Left kidney (tissue), 8 donors: ENCODE measurements at places on chromosomes 2 and 18.
A peak's percentile ranks its signal among the peaks of the same experiment; 100 is the strongest.

GRCh38 chr18:11154368-11154989, 5.1 kb upstream of the PIEZO2 start:
- DNase-seq: peak; percentile 44

DNA sequence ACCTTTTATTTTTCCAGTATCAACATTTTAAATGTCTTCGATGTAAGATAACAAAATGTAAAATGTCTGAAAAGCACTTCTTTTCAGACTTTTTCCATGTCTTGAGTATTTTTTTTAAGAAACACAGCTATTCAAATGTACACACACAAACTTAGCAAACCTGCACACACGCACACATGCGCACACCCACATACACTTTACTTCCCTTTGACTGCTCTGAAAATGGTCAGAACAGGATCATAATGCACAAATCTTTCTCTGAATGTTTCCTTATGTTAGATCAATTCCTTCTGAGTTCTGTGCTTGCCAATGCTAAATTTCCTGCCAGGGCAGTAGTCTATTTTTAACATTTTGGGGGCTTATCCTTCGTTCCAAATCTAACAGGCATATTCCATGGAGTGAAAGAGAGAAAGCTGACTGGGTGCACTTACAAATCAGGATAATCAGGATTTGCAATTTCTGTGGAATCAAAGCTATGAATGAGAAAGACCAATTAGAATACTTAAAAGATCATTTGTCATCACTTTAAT, 136.3 kb downstream of the ZEB2 start:
- DNase-seq: no peak

- no peak for DNase-seq
These were observed 202.7 kb downstream of the AGPS start for GRCh38 chr2:177595126-177595845.

- peak; percentile 89 for DNase-seq
These were observed 568.4 kb downstream of the TNS1 start for GRCh38 chr2:217434180-217434975.

GRCh38 chr2:234828382-234829073, 123.3 kb upstream of the SH3BP4 start:
- DNase-seq: no peak

- no peak for DNase-seq
These were observed 16.8 kb downstream of the TMEM17 start for GRCh38 chr2:62489162-62489561.

GRCh38 chr2:144358979-144359541, 160.9 kb downstream of the ZEB2 start:
- no peak for DNase-seq

DNA sequence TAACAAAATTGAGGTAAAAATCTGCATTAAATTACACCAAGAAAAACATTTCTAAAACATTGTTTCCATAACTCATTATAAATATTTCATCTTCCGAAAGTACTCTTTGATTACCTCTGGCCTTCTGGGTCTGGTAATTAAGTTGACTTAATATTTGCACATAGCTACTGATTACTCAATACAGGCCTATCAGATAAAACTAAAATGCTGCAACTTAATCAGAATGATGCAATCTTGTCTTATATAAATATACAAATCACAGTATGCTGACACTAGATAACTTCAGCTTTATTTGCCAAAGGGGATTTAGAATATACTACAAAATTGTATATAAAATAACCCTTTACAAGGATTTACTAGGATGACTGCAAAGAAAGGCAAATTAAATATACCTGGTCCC, 49.3 kb downstream of the SLC35F5 start:
- no peak for DNase-seq

GRCh38 chr2:26692279-26692896, at the start of gene KCNK3:
KCNK3 (plus strand) TSS chr2:26692722; CDS start chr2:26692876, 154 bp downstream.
- DNase-seq: peak; percentile 61

GRCh38 chr2:155839436-155839835, 493.1 kb downstream of the NR4A2 start:
- DNase-seq: no peak

DNA sequence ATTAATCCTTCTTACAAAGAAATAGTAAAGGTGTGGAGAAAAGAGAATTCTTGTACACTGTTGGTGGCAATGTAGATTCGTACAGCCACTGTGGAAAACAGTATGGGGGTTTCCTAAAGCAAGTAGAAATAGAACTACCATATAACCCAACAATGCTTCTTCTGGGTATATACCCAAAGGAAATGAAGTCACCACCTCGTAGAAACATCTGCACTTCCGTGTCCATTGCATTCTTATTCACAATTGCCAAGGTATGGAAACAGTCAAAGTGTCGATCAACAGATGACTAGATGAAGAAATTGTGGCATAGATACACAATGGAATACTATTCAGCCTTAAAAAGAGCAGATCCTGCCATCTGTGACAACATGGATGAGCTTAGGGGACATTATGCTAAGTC, 93.4 kb upstream of the TGIF1 start:
- no peak for DNase-seq

GRCh38 chr2:208279236-208279635, 13.2 kb downstream of the PIKFYVE start:
- DNase-seq: no peak

DNA sequence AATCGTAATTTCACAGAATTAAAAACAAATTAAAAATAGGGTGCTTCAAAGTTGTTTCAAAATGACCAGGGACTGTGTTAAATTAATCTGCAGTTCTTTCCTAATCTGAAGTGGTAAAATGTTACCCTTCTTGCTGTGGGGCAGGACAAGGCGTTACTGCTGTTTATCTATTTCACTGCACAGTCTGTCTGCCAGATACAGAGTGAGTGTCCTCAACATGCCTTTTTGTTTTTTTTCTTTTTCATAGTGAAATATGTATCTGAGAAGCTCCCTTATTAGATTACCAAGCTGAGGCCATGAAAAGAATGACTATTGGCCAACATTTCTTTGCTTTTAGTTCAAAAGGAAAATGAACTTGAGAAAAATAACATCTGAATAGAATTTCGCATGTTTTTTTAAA, 38.0 kb downstream of the KCTD1 start:
- no peak for DNase-seq

GRCh38 chr2:166411473-166412230, 35.9 kb upstream of the SCN9A start:
- no peak for DNase-seq

DNA sequence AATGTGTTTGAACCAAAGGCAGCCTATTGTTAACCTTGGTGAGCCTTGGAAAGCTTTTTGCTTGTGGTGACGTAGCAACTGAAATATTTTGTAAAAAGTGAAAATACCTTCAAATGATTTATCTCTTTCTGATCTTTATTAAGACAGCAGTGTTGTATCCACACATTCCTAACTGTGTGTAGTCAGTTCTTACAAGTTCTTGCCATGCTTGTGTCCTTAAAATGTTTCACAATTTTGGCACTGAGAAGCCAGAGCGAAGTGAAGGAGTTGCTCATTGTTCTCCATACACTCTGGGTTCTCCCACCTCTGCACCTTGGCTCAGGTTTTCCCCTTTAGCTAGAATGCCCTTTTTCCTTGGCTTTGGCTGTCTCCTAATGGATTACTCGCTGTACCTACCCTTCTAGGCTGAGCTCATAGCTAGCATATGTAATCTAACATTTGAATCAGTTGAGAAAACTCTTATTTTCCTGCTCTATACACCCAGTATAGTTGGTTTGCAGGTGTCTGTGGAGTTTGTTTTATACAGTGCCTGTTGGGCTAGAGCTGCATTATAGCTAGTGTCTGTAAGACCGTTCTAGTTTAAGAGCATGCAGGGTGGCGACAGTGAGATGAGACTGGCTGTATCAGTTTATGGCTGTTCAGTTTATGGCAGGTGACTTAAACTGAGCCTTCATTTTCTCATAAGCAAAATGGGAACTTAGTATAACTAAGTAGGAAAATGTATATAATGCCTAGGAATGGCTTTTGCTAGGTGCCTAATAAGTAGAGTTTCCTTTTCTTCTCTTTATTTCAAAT, 45.5 kb downstream of the FMNL2 start:
- DNase-seq: no peak

DNA sequence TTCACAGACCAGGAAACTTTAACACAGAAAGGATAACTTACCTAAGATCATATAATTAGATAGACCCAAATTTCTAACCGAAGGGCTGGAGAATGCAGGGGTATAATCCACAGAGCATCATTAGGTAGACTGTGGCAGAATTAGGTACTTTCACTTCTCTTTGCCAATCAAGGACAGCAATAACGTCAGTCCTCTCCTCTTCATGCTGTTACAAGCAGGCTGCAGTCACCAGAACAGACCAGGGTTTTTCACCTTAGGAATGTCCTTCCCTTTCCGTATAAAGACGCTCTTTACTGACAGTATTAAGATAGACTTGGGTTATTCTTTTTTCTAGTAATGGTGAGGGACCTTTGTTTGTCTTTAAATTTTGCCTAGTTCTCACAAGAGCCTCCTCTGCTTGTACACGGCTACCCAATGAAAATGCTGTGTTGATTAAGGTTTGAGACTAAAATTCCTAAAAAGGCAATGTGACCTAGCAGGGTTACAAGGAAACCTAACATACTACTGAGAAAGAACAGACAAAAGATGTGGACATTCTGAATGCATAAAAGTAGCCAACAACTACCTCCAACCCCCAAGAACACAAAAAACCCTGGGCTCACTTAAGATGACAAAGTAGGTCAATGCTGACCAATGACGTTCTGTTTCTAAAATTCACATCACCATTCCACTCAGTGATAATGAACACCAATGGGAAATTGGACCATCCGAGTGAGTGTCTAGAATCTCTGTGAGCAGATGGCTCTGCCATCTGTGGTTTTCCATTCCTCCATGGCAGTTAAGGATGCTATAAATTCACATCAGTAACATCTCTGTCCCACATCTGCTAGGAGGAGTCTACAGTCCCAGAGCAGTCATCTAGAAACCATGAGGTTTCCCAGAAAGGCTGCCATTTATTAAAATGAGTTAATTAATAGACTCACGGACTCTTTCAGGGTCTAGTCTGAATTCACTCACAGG, 2.1 kb downstream of the PDIA6 start:
- no peak for DNase-seq

GRCh38 chr2:1738163-1738562, 6.2 kb downstream of the PXDN start:
- no peak for DNase-seq

DNA sequence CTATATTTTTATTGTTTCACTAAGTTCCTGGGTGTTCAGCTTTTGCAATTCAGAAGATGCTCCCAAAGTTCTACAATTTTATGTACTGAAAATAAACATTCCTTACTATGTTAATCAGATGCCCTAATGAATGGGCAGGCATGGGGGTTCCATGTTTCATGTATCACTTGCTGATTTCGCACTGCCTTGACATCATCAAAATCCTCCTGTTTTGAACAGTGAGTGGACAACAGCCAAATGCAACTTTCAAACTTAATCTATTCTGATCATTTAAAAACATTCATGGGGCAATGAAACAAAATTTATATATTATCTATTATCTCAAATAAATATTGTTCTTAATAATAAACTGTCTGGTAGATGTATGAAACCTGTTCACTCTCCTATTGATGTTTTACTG, 43.2 kb downstream of the ZEB2 start:
- DNase-seq: no peak

DNA sequence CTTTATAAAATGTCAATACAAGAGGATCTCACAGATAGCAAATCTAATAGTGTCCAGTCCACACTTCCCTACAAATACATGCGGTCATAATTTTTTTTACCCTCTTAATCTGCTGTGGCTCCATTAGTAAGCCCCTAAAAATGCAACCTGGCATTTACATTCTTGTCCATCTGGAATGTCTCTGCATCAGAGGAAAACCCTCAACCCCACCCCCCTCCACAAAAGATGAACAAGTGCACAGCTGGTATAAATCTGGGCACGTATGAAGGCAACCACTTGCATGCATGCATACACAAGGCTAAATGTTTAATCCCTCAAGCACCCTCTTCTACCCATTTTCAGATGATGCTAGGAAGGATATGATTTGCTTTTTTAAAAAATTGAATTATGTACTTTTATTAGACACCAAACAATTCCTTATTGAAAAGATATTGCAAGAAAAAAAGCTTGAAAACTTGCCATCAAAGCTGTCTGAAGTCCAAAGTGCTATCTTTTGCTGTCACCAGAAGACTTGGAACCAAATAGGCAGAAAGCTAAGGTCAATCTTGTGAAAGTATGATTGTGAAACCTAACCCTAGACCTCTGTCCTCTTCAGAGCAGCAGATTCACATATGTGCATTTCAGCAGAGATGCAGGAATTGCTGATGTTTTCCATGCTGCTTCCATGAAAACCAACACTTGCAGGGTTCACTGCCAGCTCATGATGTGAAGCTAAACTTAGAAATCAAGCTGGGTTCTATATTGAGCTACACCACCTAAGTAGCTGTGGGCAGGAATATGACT, 39.0 kb downstream of the IRS1 start:
- no peak for DNase-seq

- no peak for DNase-seq
These were observed 82.9 kb downstream of the CHRNA1 start for GRCh38 chr2:174681099-174682006.

- no peak for DNase-seq
These were observed 20.4 kb downstream of the VRK2 start for GRCh38 chr2:58067001-58067400.

- DNase-seq: peak; percentile 44
These were observed at the start of gene MGAT4A for GRCh38 chr2:98731041-98731893. MGAT4A (minus strand) TSS chr2:98731132; CDS start chr2:98726332, 4,800 bp downstream.

DNA sequence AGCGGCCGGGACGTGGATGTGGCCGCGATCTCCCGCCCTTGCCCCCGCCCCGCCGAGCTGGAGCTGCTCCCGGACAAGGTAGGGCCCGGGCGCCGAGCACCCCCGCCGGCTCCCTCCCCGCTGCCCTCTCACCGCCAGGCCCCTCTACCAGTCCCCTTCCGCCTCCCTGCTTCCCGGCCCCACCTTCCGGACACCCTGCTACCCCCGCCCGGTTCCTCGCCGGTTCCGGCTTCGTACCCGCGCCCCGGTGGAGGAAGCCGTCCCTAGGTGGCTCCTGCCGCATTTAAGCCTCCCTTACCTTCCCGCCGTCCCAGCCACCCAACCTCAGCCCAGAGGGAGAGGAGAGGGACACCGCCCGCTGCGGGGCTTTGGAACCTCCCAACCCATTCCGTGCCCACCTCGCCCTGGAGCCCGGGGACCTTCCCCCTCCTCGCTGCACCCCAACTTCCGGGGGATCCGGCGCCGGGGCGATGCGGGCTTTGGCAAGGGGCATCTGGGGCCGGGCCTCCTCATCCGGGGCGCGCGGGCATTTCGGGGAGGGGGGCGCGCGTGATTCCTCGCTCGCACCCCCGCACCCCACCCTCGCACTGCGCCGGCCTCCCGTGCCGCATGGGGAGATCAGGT, 475 bp downstream of the B3GNT2 start:
- DNase-seq: no peak

DNA sequence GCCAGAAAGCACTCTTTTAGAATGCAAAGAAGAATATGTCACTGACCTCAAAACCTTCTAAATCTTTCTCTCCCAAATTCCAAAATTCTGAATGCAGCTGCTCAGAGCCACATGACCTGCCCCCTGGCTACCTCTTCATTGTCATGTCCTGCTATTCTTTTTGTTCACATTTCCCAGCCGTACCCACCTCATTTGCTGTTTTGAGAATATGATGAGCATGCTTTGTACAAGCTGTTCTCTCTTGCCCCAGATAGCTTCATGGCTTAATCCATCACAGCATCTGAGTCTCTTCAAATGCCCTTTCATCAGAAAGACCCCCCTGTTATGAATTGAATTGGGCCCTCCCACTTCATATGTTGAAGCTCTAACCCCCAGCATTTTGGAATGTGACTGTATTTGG, 214.3 kb downstream of the KCNS3 start:
- no peak for DNase-seq
